Right lung (tissue), 10 donors: ENCODE measurements at places on chromosomes 2 and 18. TPM values are rescaled to one million over a fixed set of nuclear protein-coding genes. Genes with fewer than 3 reads are reported as not detected.

Gene MYO3B
- 2.3 TPM for polyA plus RNA-seq

Gene GPN1
- 52.5 TPM for polyA plus RNA-seq

Gene CFC1
- polyA plus RNA-seq = 11.2 TPM

Gene TANC1
- 59.6 TPM for polyA plus RNA-seq

Gene FOSL2
- polyA plus RNA-seq = 10.2 TPM

Gene TTR
- 0.30 TPM for polyA plus RNA-seq

Gene ATP5F1A
- 471 TPM for polyA plus RNA-seq

GRCh38 chr2:241891315-241891987 lies 21.9 kb downstream of the RTP5 start:
- DNase-seq = no peak

DNA sequence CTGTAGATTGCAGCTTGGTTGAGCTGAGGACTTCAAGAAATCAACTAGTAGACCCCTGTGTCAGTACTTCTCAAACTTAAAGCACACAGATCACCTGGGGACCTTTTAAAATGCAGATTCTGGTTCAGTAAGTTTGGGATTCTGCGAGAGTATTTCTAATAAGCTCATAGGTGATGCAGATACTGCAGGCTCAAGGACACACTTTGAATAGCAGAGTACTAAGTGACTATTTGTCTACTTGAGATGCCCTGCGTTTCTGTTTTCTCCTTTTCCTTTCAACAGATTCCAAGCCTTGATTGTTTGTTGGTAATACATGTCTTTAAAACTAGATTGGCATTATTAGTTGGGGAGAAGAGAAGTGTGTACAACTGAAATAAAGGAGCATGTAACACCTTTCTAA lies 6.7 kb downstream of the MIB1 start:
- DNase-seq = no peak

DNA sequence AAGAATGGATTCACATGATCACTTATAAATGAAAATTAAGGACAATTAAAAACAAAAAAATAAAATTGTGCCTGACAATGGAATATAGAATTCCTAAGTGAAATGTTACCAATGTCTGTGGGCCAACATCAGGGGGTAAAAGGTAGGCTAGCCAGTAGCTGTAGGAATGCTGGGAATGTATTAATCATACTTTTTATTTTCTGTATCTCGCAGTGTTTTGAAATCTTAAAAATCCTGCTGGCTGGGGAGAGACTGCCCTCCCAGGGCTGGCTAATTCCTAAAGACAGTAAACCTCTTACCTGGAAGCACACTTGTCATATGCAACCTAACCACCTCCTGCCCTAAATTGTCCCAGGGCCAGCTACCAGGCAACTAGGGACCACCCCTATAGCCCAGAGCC lies 69.8 kb downstream of the REV1 start:
- no peak for DNase-seq

DNA sequence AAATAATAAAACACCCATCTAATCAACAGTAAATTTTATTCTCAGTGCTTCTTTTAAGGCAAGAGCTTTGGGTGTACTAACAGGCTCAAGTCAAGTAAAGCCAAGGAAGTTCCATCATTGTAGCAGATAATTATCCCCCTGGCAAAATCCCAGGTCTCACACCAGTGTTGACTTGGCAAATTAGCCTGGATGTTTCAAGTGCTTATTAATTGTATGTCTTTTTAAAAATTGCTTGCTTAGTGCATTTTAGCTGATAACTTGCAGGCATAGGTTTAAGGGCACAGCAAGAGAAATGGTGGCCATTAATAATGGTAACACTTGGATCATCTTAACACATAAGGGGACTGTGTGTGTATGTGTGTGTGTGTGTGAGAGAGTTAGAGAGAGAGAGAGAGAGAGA lies 42.0 kb upstream of the FMNL2 start:
- peak; percentile 82 for DNase-seq

DNA sequence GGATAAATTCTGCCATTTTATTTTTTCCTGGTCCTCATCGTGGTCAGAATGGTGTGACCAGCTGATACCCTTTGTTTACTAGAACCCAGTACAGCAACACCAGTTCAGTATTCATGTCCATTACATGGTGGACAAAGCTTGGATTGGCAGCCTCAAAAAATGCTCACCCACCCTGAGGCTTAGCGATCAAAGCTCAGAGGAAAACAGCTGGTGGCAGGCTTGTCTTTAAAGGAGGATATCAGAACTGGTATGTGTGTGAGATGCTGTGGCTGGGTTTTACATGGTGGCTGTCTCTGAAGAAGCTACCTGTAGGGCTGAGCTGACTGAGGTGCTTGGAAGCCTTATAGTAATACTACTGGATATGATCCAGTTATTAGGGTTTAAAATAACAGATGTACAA lies 471.1 kb upstream of the MEX3C start:
- DNase-seq = no peak

DNA sequence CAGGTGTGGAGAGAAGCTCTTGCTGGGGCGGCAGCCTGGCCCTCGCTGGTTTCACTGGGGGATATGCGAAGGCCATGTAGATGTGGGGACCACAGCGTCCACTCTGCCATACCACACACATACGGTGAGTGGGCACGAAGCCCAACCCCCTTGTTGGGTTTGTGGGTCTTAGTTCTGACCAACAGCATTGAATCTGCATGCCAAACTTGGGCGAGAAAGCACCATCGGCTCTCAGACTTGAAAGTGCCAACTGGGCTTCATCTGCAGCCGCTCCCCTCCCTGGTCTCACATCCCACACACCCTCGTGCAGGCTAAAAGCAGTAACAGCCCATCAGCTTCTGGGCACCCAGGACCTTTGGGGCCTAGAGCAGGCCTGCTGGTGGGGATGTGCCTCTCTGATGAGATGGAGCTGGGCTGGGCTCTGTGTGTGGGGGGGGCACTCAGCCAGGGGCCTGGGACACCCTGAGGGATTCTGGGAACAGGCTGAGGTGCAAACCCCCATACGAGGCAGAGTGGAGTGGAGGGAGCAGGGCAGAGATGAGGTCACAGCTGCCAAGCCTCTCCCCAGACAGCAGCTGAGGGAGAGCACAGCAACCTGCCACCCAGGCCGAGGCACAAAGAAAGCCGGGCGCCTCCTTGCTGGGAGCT lies 264.4 kb downstream of the TWIST2 start:
- no peak for DNase-seq

DNA sequence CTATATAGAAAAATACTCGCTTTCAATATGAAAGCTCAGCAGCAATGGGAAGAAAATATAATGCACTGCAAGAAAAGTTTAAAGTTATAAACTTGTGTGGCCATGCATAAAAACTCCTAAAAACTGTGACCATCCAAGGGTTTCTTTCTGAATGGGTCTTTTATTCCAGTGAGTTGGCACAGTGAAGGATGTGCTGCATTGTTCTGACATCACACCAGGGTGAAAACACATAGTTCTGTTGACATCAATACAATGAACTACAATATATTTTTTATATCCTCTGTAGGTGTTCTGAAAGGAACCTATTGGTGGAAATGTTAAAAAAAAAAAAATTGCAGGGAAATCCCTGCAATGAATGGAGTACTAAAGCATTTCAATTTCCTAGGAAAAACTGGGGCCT lies 80.2 kb downstream of the CDH20 start:
- no peak for DNase-seq

- no peak for DNase-seq
Observed at GRCh38 chr18:79695856-79696850, 16.6 kb downstream of the CTDP1 start.

GRCh38 chr2:81991282-81991681 lies 1686.7 kb upstream of the LRRTM1 start:
- no peak for DNase-seq

DNA sequence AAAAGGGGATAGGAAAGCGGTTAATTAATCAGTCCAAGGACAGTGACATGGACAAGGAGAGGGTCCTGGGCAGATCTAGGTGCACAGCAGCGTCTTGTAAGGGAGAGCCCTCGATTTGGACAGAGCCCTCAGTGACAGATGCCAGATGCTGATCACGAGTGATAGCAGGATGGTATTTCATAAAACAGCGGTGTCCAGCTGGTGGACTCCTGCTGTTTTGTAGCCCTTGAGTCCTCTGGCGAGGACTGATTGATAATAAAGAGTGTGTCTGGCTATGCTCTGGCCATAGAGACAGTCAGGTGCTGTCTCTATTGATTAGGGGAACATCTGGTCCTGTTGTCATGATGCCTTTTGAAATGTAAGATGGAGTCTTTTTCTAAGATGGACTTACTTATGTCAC lies 180.7 kb downstream of the NCK2 start:
- no peak for DNase-seq

DNA sequence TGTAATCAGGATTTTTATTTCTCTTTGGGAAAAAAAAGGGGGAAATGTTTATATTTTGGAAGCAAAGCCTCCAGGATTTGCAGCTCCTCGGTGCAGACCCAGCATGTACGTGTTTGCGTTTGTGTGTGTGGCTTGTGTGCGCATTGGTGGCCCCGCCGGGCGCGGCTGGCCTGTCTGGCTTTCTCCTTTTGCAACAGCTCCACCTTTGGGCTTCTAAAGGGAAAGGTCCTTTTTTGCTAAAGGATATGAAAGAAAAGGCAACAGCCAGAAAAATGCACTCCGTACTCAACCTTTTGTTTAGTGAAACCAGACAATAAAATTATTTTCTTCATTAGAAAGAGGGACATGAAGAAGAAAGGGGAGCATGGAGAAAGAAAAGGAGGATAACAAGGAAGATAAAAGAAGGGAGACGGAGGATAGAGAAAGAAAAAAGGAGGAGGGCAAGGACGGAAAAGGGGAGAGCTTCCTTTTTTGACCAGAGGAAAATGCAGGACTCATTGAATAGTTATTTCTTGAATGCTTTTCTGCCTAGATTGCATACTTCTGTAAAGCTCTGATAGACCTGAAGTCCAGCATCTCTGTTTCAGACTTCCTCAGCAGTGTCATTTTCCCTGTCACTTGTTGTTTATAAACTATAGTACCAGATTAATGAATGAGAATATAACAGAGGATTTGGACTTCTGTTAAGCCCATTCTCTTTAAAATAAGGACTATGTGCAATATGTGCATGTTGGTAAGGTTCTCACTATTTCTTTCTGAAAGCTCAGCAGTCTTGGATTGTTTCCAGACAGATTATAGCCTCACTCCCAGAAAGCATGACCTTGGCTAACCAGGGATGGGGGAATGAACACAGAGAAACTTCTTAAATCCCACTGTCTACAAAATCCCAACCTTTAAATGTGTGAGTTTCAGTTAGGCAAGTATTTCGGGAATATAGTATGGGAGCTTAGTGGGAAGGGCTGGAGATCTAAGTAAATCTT lies 563.1 kb upstream of the PIK3C3 start:
- peak; percentile 66 for DNase-seq

DNA sequence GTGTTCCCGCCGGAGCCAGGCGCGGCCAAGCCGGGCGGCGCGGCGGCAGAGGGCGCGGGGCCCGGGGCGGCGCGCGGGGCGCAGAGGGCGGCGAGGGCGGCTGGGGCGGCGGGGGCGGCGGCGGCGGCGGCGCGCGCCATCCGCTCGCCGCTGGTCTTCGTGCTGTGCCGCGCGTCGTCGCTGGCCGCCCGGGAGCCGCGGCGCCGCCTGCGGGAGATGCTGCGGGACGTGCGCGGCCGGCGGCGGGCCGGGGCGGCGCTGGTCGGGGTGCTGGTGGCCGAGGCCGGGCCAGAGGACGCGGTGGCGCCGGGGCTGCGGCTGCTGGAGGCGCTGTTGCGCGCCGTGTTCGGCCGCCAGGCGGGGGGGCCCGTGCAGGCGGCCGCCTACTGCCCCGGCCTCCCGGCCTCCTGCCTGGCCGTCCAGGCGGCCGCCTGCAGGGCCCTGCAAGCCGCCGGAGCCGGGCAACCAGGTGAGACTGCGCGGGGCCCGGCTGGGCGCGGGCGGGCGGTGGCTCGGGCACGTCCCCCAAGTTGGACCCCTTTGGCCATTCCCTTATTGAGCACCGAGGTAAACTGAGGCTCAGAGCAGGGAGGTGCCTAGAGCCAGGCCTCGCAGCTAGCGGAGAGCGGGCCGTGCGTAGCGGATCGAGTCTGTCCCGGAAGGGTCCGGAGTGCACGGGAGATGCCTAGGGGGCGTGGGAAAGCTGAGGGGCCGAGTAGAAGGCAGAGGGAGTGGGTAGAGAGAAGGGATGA lies 584 bp downstream of the C2orf72 start:
- DNase-seq = no peak

DNA sequence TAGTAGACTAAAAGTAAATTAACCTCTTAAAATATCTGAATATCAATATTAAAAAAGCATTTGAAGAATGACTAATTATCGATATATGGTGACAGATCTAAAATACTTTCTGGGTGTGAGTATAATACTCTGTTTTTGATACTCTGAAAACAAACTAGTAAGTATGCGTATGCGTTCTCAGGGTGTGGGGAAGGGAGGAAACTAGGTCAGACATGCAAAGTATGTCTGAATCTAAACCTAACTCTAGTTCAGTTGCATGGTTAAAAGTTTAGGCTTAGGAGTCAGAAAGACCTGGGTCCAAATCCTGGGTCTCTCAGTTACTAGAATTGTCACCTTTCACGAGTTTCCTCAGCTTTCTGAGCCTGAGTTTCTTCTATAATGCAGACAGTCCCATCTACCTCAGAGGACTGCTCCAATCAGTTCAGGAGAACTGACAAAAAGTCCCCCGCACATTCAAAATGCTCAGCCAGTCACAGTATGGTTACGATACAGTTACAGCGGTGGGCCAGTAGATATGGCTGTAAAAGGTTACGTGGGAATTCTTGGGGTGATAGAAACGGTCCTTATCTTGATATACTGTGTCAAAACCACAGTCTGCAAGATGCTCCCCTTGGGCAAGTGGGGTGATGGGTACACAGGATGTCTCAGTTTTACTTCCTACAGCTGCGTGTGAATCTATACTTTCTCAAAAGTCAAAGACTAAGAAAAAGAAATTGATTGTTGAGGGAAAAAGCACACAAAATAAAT lies 29.2 kb downstream of the UNC50 start:
- DNase-seq = no peak

GRCh38 chr2:45808294-45808800 lies 156.9 kb downstream of the PRKCE start:
- DNase-seq = no peak

- DNase-seq = no peak
Observed at GRCh38 chr2:240994171-240994896, 4.1 kb upstream of the SNED1 start.

GRCh38 chr2:16123856-16124780 lies 183.8 kb downstream of the MYCN start:
- DNase-seq = no peak

DNA sequence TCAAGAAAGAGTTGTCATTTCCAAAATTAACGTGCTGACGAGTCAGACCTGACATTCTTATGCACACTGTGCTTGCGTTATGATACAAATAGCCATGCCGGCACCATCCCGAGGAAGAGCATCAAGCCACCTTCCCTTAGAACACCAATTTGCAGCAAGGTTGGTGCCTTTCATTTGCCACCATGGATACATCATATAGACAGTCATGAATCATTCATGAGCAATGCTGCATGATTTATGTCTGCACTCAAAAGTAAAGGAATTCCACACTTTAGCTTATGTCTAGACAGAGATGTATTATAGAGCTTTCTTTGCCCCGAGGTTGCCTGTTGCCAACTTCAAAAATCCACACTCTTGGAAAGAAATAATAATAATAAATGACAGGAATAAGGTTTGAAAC lies 166.9 kb downstream of the VWC2L start:
- no peak for DNase-seq

- DNase-seq = no peak
Observed at GRCh38 chr18:62583376-62583775, 60.6 kb downstream of the ZCCHC2 start.
